ENCODE measurements at places on chromosomes 2 and 18.
A peak's percentile ranks its signal among the peaks of the same experiment; 100 is the strongest.

DNA sequence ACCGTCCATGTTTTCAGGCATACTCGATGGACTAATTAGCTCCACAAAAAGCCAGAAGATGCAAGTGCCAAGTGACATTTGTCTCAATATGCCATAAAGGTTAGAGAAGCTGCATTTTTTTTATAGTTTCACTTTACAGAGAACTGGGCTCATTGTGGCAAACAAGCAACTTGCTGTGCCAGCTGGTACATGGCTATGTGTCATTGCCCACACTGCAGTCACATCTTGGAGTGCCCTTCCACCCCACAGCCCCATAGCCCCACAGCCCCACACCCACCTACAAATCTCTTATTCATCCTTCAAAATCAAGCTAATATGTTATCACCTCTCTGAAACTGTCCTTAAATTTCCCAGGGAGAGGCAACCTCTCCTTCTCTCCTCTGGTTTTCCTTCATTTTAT lies 451.9 kb downstream of the ARHGAP15 start:
- no peak for DNase-seq

- no peak for DNase-seq
Measured at GRCh38 chr2:60347781-60348180, 205.7 kb downstream of the BCL11A start.

- DNase-seq: no peak
Measured at GRCh38 chr2:191899410-191899809, 52.5 kb upstream of the CAVIN2 start.

DNA sequence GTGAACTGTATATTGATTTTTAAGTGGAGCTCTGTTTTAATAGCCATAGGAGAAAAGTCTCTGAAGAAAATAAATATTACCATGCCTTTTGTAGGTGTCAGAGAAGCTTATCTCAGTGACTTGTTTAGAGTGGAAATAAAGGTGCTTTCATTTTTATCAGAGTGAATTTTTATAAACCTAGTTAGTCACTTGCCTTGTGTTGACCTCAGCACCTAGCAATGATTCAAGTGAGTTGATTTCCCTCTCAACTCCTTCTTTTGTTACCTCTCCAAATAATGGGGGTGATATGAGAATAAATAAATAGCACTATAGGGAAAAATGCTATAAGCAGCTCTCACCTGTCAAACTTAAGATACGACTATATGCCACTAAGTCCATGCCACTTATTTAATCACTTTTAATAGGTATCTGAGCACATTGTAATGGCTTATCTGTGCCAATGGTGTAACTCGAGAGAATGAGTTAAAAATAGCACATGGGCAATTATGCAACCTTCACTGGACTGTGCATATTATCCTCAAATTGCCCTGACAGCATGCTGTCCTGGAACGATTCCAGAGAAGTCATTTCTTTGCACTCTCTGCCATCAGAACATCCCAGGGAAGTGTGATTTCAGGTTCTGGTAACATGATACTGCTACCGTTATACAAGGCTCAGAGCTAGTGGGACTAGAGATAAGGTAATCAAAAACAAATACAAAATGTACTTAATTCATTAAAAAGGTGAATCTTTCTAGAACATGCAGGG lies 290.8 kb downstream of the CCDC85A start:
- DNase-seq: no peak

DNA sequence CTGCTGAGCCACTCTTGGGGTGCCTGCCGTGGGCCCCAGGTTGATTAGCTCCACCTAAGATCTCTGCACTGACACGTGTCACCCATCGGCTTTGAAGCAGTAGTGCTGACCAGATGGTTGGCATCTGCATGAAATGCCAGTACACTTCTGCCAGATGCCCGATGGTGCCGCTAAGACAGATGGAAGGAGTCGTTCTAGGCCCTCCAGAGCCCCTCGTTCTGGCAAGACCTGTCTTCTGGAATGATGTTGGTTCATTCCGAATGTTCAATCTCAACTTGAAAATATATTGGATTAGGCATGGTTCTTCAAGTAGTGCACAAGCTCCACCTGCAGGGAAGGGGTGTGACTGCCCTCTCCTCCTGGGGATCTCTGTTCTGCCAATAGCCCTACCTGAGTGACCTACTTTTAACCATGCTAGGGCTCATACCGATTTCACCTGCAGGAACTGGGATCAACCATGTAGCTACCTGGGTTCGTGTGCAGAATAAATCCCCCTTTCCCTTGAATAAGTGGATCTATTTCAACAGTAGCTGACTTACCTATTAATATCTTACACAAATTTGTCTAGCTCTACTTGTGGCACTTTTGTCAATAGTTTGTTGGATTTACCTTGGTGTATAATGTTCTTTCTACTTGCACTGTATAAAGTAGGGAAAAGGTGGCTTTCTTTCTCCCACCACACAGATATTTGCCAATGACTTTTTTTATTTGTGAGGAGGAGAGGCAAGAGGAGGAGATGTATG lies 342.6 kb downstream of the CTNNA2 start:
- DNase-seq: no peak

GRCh38 chr18:23369266-23369665 lies 83.8 kb upstream of the RIOK3 start:
- no peak for DNase-seq

- no peak for DNase-seq
Measured at GRCh38 chr2:94875820-94876522, 4.7 kb downstream of the TEKT4 start.

- peak; percentile 45 for DNase-seq
Measured at GRCh38 chr2:113370478-113371091, 66.9 kb upstream of the ZNG1B start.

- no peak for DNase-seq
Measured at GRCh38 chr2:44112096-44112495, 56.6 kb upstream of the PPM1B start.

DNA sequence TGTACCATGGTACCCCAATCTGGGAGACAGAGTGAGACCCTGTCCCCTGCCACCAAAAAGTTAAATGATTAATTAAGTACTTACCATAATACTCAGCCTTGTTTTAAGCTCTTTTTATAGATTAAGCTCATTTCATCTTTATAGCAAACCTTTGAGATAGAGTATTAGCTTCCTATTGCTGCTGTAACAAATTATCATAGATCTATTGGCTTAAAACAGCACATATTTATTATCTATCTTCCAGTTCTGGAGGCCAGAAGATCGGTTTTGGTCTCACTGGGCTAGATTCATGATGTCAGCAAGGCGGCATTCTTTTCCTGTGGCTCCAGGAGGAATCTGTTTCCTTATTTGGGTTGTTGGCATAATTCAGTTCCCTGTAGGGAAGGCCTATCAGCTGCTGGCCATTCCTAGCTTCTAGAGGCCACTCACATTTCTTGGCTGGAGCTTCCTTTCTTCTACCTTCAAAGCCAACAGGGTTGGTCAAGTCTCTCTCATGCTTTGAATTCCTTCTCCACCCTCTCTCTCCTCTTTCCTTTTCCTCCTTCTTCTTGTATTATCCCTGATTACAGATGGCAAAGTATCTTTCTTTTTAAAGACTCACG lies 13.7 kb upstream of the GREB1 start:
- no peak for DNase-seq

GRCh38 chr18:58584200-58585127 lies 44.4 kb downstream of the ALPK2 start:
- DNase-seq: no peak

GRCh38 chr2:9278439-9278838 lies 71.8 kb downstream of the ASAP2 start:
- no peak for DNase-seq

DNA sequence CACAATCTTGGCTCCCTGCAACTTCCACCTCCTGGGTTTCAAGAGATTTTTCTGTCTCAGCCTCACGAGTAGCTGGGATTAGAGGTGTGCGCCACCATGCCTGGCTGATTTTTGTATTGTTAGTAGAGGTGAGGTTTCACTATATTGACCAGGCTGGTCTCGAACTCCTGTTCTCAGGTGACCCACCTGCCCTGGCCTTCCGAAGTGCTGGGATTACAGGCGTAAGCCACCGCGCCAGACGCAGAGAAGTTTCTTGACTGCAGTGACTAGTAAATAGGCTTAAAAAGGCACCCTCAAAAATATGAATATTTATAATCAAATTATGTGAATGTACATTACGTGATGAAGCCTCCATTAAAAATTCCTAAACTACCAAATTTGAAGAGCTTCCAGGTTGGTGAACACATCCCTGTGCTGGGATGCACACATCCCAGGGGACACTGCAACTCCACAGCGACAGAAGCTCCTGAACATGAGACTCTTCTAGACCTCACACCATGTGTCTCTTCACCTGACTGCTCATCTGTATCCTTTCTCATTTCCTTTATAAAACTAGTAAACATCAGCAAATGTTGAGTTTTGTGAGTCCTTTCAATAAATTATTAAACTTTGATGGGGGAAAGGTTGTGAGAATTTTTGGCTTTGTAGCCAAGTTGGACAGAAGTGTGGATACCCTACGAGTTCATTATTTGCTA lies 203.3 kb upstream of the SPOPL start:
- DNase-seq: no peak

DNA sequence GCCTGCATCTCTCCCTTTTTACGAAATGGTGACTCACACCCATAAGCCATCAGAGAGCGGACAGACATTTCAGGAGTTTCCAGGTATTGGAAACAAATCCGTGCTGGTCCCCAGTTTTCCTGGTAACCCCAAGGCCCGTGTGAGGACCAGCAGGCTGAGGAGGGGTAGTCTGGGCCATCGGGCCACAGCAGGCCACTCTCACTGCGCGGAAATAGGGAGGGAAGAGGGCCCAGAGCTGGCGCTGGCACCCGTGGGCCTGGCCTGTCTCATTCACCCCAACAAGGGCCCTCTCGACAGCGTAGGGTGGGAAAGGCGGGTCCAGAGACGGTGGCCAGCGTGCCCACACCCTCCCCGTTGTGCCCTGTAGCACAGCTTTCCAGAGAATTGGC lies 13.7 kb upstream of the FAHD2A start:
- DNase-seq: no peak

- DNase-seq: no peak
Measured at GRCh38 chr2:172251231-172251630, 148.5 kb upstream of the DLX2 start.

GRCh38 chr2:105924271-105924670 lies 179.6 kb downstream of the NCK2 start:
- no peak for DNase-seq

DNA sequence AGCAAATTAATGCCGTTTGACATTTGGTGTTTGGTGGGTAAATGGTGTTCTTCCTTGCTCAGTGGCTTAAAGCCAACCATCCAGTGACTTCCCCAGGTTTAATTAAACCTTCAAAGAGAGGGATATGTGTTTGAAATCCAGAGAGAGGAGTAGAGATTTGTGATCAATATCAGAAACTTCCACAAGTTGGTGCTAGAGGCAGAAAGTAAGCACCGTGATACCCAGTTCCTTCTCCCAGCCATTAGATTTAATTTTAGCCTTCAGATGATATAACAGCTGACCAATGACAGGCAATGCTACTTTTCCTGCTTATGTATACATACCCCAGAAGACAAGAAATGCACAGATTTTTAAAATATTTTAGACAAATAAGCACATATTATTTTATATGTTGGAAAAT lies 398.5 kb downstream of the CDH2 start:
- DNase-seq: no peak

GRCh38 chr18:79508565-79509535 lies 113.1 kb downstream of the NFATC1 start:
- DNase-seq: no peak

- no peak for DNase-seq
Measured at GRCh38 chr2:28934769-28935168, 40.3 kb downstream of the WDR43 start.

- no peak for DNase-seq
Measured at GRCh38 chr2:54866868-54867267, 143.4 kb downstream of the EML6 start.

DNA sequence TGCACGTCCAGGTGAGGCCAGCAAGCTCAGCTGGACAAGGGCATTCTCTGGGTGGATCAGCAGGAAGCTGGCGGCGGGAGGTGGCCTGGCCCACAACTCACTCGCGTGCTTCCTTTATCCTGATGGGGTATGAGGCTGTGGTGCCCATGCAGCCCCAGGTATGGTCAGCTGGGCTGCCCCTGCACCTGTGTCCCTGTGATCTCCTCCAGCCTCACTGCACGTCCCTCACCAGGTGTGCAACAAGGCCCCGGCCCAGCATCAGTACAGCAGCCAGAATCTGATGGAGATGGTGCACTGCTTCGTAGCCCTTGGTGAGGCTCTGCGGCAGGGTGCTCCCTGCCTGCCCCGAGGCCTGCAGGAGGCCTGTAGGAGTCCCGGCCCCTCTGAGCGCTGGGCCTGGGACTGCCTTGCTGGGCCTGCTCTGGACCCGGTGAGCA lies 17.6 kb downstream of the MROH2A start:
- DNase-seq: no peak

DNA sequence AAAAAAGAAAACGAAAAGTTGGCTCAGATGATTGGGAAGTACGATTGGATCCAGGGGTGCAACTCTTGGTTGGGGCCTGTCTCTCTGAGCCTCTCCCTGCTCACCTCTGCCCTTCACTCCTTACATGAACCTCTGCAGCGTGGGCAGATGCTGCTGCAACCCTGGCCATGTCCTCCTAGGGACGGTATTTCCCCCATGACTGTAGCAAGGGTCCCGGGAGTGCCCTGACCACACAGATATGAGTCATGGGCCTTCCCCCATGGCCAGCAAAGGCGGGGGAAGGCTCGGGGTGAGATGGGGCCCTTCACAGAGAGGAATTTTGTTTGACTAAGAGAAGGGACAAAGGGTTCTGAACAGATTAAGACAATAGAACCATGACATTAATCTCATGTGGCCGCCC lies 129.0 kb downstream of the NCK2 start:
- no peak for DNase-seq

DNA sequence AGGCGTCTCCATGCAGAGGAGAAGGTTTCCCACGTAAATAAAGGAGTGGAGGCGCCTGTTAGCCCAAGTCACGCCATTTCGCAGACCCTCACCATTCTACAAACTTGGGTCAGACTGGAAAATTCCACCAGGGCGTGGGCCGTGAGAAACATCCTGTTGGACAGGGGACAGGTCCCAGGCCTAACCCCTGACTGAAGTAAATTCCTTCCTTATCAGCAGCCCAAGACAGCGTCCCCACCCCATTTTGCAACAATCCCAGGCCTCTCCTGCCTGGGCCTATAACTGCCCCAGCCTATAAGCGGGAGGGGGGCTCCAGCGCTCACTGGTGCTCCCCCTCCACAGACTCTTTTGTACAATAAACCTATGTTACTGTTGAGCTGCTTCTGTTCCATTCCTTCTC lies 57.3 kb upstream of the CBLN2 start:
- DNase-seq: no peak

GRCh38 chr2:237201461-237202287 lies 116.0 kb downstream of the COPS8 start:
- no peak for DNase-seq

GRCh38 chr2:15313657-15314056 lies 247.5 kb downstream of the NBAS start:
- DNase-seq: no peak

- no peak for DNase-seq
Measured at GRCh38 chr2:9189901-9190300, 16.7 kb upstream of the ASAP2 start.

GRCh38 chr2:173989884-173990215 lies 24.7 kb upstream of the SP3 start:
- DNase-seq: no peak

- no peak for DNase-seq
Measured at GRCh38 chr2:98664323-98664722, 55.9 kb downstream of the UNC50 start.
